ENCODE measurements at places on chromosomes 1 and 21. TPM values are rescaled to one million over a fixed set of nuclear protein-coding genes. Genes with fewer than 3 reads are reported as not detected.
A peak's percentile ranks its signal among the peaks of the same experiment; 100 is the strongest.

VWA1 gene
- total RNA-seq = 0.45 TPM

SERINC2 gene
- 0.13 TPM for total RNA-seq

TNN gene
- total RNA-seq = not detected

RSPH1 gene
- total RNA-seq = not detected

TDRD5 gene
- not detected for total RNA-seq

GRCh38 chr1:60245324-60245723, 171.8 kb upstream of the C1orf87 start:
- no peaks in the 10 kb centered on the region for H3K4me1 ChIP-seq
- H3K27me3 ChIP-seq = no peaks in the 10 kb centered on the region
- no peaks in the 10 kb centered on the region for H3K36me3 ChIP-seq

DNA sequence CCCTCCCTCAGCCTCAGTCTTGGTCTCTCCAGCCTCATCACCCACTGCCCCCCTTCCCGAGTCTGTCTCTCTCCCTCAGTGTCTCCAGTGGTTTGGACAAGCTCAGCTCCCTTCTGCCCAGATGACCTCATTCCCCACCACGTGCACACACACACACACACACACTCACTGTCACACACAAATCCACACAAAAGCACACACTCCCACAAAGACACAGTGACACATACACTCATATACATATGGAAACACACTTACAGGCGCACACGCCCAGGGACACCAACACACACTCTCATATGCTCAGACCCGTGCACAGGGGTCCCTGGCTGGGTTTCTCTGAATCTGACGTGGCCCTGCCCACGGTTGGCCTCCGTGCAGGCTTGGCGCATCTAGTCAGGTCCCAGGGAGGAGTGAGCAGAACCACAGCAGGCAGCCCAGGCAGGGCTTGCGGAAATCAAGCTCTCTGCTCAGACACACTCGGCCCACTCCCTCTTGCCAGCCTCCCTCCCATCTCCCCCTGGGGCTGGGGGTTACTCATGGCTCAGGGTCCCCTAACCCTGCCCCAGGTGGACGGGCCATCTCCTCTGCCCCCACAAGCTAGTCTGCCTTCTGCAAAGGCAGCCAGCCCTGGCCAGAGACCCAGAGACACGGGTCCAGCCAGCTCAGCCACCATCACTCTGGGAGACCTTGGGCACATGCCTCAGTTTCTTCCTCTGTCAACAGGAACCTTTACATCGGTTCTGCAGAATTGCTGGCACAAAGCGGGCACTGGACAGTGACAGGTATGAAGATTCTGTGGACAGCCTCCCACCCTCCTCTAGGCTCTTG, 38.5 kb upstream of the FAM131C start:
- H3K27ac ChIP-seq = no peak overlapping the region
- H3K36me3 ChIP-seq = no peaks in the 10 kb centered on the region
- no peak overlapping the region for H3K4me3 ChIP-seq
- no peak for DNase-seq

- no peaks in the 10 kb centered on the region for H3K36me3 ChIP-seq
- no peak overlapping the region for H3K27ac ChIP-seq
- no peak overlapping the region for H3K4me3 ChIP-seq
- no peak for DNase-seq
These were observed 38.1 kb upstream of the SLAMF9 start for GRCh38 chr1:159992161-159992560.

DNA sequence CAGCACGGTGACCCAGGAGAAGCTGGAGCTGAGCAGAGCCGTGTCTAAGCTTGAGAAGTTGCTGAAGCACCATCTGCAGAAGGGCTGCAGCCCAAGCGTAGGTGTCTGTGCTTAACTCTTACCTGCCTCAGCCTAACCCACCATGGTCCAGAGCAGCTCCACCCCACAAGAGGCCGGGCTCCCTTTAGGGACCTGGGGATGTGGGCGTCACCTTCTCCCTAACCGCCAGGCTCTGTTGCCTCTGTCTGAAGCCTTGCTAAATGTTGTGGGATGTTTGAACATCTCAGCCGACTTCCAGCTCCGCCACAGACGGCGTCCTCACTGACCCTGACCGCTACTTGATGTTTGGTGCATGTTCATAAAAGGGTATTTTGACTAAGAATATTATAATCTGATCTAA, 20.4 kb upstream of the DIP2A start:
- DNase-seq = no peak
- no peak overlapping the region for H3K4me3 ChIP-seq
- H3K4me1 ChIP-seq = peaks cover 4% of the 10 kb centered on the region
- peaks cover 71% of the 10 kb centered on the region for H3K36me3 ChIP-seq

DNA sequence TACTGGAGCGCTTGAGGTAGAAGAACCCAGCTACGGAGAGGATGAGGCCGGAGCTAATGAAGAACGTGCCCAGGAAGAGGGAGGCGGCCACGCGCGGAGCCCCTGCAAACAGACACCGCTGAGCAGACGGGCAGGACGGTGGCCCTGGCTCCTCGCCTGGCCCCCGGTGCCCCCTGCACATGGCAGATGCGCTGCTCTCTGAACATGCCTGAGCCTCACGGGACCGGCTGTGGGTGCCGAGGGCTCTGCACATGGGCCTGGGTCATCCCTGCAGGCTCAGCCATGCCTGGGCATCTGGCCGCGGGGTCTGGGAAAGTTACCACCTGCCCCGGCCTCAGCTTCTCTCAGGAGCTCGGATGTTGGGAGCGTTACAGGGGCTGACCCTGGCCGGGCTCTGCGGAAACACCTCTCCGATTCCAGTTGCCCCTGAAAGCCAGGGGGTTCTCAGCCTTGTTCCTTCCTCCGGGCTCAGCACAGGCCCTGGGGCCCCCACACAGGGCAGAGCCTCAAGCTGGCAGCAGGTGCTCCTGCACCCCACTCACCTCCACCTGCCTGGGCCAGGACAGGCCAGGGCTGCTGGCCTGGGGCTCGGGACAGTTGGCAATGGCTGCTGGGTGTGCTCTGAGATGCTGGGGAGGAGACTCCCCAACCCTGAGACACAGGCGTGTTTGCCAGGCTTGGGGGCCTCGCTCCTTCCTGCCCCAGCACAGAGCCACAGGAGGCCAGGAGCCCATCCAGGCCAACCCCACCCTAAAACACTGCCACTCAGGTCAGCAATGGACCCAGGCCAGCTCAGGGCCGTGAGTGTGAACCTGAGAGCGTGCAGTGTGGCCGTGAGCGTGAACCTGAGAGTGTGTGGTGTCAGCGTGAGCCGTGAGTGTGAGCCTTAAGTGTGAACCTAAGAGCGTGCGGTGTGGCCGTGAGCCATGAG, 12.1 kb upstream of the RNF223 start:
- DNase-seq = no peak
- H3K36me3 ChIP-seq = peaks cover 2% of the 10 kb centered on the region
- no peaks in the 10 kb centered on the region for H3K4me1 ChIP-seq
- H3K4me3 ChIP-seq = no peak overlapping the region
- H3K27ac ChIP-seq = no peak overlapping the region

DNA sequence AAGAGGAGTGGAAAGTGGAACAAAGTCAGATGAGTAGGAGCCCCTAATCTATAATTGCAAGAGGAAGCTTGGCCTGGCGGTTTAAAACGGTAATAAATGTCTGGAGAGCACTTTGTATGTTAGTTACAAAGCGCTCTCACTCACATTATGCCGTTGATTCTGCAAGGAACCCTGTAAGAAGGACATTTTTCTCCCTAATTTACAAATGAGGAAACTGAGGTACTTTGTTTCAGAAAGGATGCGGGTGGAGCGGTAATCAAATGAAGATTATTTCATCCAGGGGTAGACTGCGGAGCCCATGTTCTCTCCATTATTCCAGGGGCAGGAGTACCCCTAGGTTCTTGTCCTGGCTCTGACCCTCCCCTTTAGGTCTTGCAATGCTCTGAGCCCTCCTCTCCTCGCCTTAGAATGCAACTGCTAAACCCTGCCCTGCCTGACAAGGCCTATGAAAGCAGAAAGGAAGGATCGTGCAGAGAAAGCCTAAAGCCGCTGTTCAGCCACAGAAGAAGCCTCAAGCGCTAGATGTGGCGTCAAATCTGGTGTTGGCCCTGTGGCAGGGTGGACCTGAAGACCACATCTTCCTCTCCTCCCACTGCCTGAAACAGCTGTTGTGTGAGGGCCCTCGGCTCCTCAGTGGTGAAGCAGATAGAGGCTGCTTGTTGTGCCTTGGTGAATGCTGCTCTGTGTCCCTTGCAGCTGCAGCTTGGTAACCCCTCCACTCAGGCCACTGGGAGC, 588 bp upstream of the PACC1 start:
- no peak for DNase-seq
- H3K27me3 ChIP-seq = no peaks in the 10 kb centered on the region
- H3K36me3 ChIP-seq = peaks cover 20% of the 10 kb centered on the region
- peaks cover 26% of the 10 kb centered on the region for H3K4me1 ChIP-seq
- H3K27ac ChIP-seq = peak overlapping the region; percentile 83
- peak overlapping the region; percentile 98 for H3K4me3 ChIP-seq

DNA sequence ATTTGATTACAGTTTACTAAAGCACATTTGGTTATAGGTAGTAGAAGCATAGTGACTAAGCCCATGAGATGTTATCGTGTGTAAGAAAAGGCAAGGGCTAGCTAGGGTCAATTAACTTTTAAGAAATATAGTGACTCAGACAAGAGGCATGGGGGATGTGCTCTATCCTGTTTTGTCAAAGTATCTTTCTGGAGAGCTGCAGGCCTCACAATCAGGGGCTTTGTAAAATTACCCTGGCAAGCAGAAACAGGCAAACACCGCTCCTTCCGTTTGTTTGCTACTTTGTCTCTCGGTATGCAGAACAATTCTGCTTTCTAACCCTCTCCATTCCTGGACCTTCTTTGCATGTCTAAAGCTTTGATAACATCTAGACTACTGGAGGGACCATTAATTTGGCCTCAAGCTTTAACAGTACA, 26.1 kb upstream of the ZNF697 start:
- no peak for DNase-seq
- H3K4me3 ChIP-seq = no peak overlapping the region
- peaks cover 4% of the 10 kb centered on the region for H3K4me1 ChIP-seq

GRCh38 chr1:5829414-5829813, 162.8 kb downstream of the NPHP4 start:
- peaks cover 2% of the 10 kb centered on the region for H3K27me3 ChIP-seq
- no peak overlapping the region for H3K4me3 ChIP-seq

DNA sequence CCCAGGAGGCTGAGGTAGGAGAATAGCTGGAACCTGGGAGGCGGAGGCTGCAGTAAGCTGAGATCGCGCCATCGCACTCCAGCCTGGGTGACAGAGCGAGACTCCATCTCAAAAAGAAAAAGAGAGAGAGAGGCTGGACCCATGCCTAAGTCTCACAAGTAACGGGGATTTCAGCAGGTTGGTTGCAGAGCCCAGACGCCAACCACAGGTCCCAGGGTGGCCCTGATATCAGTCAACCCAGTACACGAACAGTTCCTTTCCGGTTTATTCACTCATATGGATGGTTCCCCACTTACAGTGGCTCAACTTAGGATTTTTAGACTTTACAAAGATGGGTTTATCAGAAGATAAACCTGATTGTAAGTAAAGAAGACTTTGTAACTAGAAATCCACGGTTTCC, 40.9 kb downstream of the CLSTN1 start:
- no peak for DNase-seq
- no peak overlapping the region for H3K27ac ChIP-seq
- H3K4me1 ChIP-seq = peaks cover 47% of the 10 kb centered on the region
- no peaks in the 10 kb centered on the region for H3K36me3 ChIP-seq

GRCh38 chr1:184801503-184801902, 46.8 kb upstream of the EDEM3 start:
- no peak overlapping the region for H3K27ac ChIP-seq
- H3K27me3 ChIP-seq = no peaks in the 10 kb centered on the region
- no peak for DNase-seq

DNA sequence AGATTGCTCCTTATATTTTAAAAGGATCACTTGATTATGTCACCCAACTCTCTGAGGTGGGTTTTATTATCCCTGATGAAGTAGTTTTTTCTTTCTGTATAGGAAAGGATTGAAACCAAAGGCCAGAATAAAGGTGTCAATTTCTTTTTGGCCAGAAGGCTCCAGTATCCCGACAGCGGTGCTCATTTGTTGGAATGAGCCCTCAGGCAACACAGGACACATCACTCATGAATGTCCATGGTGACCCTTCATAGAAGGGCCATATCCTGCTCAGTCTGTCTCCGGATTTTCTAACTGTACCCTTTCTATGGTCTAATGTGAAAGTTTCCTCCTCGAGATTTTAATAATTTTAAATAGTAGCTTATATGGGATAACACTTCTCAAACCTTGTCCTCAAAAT, 171.3 kb upstream of the USP24 start:
- no peak for DNase-seq
- peaks cover 10% of the 10 kb centered on the region for H3K27me3 ChIP-seq
- no peak overlapping the region for H3K27ac ChIP-seq
- H3K4me1 ChIP-seq = no peaks in the 10 kb centered on the region

DNA sequence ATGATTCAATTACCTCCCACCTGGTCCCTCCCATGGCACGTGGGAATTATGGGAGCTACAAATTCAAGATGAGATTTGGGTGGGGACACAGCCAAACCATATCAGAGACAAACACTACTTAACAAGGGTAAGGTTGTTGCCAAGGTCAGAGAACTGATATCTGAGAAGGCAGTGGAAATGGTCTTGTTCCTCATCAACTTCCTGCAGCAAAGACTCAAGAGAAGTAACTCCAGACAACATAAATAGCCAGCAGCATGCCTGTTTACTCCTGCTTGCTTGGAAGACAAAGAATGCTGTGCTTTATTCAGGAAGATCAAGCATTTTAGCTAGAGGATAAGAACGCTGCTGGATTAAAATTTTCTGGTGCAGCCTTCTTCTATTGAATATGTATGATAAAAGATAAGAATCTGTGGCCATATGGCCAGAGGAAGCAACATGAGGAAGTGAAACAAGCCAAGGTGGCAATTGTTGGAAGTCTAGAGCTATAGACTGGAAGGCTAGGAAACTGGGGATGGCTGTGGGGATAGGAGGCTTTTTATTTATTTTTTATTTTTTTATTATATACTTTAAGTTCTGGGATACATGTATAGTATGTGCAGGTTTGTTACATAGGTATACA, 36.4 kb downstream of the DDAH1 start:
- H3K27ac ChIP-seq = no peak overlapping the region
- no peaks in the 10 kb centered on the region for H3K36me3 ChIP-seq
- no peaks in the 10 kb centered on the region for H3K4me1 ChIP-seq
- DNase-seq = no peak
- no peak overlapping the region for H3K4me3 ChIP-seq

DNA sequence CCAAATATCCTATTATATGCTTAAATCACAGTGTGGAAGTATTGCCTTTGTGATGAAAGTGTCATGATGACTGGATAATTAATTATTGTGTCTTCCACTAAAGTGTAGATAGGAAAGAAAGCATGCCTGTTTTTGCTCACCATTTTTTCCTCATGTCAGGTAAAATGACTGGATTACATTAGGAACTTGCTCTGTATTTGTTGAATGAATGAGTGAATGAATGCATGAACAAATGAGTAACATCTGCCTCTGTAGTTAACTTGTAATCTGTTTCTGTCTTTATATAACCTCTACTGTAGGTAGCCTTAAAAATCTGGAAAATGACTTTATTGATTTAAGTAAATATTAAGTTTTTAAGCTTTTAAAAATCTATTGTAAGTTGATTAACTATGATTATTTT, 2.9 kb upstream of the PTPRC start:
- no peak overlapping the region for H3K4me3 ChIP-seq
- H3K36me3 ChIP-seq = peaks cover 34% of the 10 kb centered on the region
- peak overlapping the region; percentile 28 for H3K27ac ChIP-seq
- H3K4me1 ChIP-seq = peaks cover 62% of the 10 kb centered on the region

- no peaks in the 10 kb centered on the region for H3K4me1 ChIP-seq
- no peak overlapping the region for H3K27ac ChIP-seq
- no peak overlapping the region for H3K4me3 ChIP-seq
- no peak for DNase-seq
These were observed 7.4 kb downstream of the HLX start for GRCh38 chr1:220886470-220887201.

- H3K4me3 ChIP-seq = no peak overlapping the region
- DNase-seq = no peak
- H3K4me1 ChIP-seq = peaks cover 21% of the 10 kb centered on the region
- H3K36me3 ChIP-seq = no peaks in the 10 kb centered on the region
- no peaks in the 10 kb centered on the region for H3K27me3 ChIP-seq
These were observed 82.1 kb downstream of the CAMTA1 start for GRCh38 chr1:6867321-6867720.
